ENCODE measurements at places on chromosomes 11 and 22.

GRCh38 chr11:93604008-93604660, 57.3 kb upstream of the CEP295 start:
- no peak for DNase-seq

GRCh38 chr11:95702526-95702925, 87.1 kb downstream of the FAM76B start:
- peak; percentile 53 for DNase-seq

GRCh38 chr11:61637277-61637676, 42.9 kb upstream of the DAGLA start:
- DNase-seq: no peak

DNA sequence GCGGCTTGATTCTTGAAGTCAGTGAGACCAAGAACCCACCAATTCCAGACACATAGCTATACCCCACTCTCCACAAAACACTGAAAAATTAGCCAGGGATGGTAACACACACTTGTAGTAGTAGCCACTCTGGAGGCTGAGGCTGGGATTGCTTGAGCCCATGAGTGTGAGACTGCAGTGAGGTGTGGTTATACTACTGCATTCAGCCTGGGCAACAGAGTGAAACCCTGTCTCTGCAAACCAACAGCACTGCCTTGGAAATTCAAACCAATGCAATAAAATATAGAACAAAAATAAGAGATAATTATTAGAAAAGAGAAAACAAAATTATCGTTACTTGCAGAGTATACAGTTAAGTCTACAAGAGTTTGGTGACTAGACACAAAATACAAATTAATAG, 20.2 kb upstream of the PRDM10 start:
- peak; percentile 40 for DNase-seq

DNA sequence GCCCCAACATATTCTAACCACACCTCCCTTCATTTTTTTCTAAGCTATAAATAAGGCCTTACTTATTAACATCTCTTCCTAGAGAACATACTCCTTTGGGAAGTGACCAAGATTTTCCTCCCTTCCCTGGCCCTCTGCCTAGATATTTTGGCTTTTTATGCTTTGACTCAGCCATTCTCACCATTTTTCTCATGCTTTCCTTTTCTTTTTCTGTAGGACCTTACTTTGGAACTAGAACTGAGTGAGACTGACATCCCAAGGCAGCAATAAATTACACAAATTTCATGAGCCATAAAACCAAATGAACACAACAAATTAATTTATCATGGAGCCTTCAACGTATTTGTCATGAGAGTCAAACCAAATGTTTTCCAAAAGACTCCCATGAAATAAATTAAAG, 142.7 kb upstream of the CTSC start:
- DNase-seq: peak; percentile 52

DNA sequence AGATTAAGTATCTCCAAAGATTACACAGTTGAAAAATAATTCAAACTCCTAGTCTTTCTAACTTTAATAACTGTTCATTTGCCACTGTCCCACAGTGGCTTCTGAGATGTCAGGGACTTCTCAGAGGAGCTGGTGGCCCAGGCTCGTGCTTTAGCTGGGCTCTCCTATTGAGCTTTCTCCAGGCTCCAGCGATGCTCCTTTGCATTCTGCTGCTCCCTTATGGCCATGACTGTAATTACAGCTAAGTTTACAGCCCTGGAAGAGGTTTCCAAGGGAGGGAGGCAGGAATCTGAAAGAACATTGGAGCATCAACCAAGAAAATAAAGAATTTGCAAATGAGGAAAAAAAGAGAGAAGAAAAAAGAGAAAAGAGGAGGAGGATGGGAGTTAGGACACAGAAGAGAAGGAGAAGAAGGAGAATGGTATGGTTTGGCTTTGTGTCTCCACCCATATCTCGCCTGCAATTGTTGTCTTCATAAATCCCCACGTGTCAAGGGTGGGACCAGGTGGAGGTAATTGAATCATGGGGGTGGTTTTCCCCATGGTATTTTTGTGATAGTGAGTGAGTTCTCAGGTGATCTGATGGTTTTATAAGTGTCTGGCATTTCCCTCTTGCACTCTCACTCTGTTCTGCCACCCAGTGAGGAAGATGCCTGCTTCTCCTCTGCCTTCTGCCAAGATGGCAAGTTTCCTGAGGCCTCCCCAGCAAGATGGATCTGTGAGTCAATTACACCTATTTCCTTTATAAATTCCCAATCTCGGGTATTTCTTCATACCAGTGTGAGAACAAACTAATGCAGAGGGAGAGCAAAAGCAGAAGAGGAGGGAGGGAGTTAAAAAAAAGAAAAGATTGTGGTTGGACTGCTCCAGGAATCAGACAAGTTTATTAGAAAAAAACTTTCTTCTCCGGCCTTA, 857.0 kb downstream of the KCNA4 start:
- peak; percentile 67 for DNase-seq

GRCh38 chr11:73295241-73295995, 12.7 kb upstream of the ARHGEF17 start:
- peak; percentile 78 for DNase-seq

- no peak for DNase-seq
Observed at GRCh38 chr22:42624551-42625106, 9.9 kb upstream of the POLDIP3 start.

- no peak for DNase-seq
Observed at GRCh38 chr11:108672786-108673185, 7.9 kb downstream of the DDX10 start.

- peak; percentile 96 for DNase-seq
Observed at GRCh38 chr11:119432484-119433357, 9.7 kb upstream of the THY1 start.

- no peak for DNase-seq
Observed at GRCh38 chr22:46280063-46280817, 12.4 kb downstream of the TTC38 start.

DNA sequence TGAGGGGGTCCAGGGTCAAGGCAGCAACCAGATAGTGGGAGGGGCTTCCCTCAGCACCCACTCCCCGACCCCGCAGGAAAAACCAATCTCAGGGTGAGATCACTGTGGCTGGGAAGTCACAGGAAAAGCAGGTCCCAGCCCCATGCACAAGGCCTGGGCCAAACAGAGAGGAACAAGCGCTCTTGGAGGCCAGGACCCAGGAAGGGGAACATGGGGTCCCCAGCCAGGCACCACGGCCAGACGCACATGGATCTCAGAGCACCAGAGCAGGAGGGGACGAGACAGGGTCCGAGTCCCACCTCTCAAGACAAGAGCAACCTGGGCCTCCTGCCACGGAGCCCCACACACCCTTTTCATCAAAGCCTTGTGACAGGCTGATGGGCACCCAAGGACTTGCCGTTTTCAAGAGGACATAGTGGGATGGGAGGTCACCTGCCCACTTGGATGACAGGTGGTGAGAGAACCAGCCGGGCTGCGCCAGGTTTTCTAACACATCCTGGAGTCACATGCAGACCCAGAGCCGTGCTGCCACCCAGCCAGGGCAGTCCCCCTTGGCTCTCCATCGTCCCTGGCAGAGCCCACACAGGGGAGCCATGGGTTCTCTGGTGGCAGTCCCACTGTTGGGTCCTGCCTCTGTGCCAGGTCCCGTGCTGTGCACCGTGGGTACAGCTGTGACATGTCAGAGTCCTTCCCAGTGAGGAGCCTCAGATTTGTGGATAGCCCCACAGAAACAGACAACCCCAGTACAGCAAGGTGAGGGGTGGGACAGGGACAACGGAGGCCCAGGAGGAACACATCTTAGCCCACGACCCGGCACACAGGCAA, 13.2 kb downstream of the POLR3H start:
- DNase-seq: no peak

DNA sequence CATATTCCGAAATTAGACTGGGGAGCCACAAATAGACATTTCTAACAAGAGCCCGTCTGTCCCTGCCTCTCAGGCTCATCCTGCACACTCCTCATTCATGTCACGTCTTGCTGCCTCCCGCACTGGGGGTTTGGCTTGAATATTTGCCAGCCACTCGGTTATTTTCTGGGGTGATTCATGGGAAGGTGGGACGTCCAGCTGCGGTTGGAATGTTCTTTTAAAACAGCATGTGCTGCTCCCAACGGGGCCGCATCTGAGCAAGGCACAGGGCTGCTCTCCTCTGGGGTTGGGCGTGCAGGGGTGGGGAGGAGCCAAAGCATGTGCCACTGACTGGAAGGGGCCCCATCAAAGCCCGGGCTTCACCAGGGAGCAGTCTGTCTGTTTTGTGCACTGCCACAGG, 25.9 kb upstream of the SLC5A4 start:
- peak; percentile 46 for DNase-seq

DNA sequence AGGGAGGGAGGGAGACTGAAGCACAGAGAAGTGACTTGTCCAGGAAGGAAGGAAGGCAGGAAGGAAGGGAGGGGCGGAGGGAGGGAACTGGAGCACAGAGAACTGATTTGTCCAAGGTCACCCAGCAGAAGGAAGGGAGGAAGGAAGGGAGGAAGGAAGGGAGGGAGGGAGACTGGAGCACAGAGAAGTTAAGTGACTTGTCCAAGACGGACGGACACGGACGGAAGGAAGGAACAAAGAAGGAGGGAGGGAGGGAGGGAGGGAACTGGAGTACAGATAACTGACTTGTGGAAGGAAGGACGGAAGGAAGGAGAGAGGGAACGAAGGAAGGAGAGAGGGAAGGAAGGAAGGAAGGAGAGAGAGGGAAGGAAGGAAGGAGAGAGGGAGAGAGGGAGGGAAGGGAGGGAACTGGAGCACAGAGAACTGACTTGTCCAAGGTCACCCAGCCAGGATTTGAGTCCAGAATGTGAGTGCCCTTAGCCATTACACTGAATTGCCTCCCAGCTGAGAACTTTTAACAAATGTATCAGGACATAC, 1.5 kb downstream of the SLC35F2 start:
- peak; percentile 41 for DNase-seq

GRCh38 chr11:120484722-120485121, 26.8 kb upstream of the GRIK4 start:
- DNase-seq: no peak

DNA sequence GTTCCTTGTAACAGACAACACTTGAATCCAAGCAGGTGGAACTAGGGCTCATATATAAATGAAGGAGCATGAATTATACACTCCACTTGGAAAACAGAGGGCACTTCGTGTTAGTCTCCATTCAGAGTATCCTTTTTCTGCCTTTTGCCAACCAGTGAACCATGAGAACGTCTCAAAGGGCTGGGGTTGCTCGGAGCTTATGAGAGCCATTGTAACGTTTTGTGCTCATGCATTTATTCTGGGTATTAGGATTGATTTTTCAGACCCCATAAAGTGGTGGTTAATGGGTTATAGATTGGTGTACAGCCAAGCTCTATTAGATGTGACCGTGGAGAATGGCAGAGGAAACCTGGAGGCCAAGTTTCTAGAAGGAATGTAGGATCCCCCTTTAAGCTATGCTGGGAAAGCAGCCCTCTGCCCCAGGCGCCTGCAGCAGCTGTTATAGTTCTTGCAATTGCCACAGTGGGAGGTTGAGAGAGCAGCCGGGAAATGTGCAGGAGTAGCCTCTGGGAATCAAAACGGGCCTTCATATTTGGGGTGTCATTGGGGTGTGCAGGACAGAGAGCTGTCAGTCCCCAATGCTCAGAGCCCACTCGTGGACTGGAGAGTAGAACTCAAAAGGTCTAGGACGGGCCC, 54.6 kb upstream of the ASPHD2 start:
- DNase-seq: no peak

GRCh38 chr11:99739464-99740089, 718.8 kb downstream of the CNTN5 start:
- DNase-seq: no peak

- no peak for DNase-seq
Observed at GRCh38 chr11:17897495-17897894, 115.4 kb downstream of the SERGEF start.

- no peak for DNase-seq
Observed at GRCh38 chr22:36763576-36763975, 12.3 kb downstream of the IFT27 start.

GRCh38 chr22:24976442-24977218, 24.1 kb downstream of the KIAA1671 start:
- no peak for DNase-seq

- DNase-seq: no peak
Observed at GRCh38 chr11:36354221-36355003, 58.3 kb downstream of the PRR5L start.

GRCh38 chr11:34309965-34310364, 47.8 kb downstream of the ABTB2 start:
- DNase-seq: no peak

GRCh38 chr11:30653606-30654005, 67.5 kb upstream of the MPPED2 start:
- no peak for DNase-seq

GRCh38 chr11:35787626-35788025, 125.1 kb downstream of the TRIM44 start:
- DNase-seq: no peak

GRCh38 chr11:10629411-10630002, 61.0 kb upstream of the LYVE1 start:
- DNase-seq: no peak

DNA sequence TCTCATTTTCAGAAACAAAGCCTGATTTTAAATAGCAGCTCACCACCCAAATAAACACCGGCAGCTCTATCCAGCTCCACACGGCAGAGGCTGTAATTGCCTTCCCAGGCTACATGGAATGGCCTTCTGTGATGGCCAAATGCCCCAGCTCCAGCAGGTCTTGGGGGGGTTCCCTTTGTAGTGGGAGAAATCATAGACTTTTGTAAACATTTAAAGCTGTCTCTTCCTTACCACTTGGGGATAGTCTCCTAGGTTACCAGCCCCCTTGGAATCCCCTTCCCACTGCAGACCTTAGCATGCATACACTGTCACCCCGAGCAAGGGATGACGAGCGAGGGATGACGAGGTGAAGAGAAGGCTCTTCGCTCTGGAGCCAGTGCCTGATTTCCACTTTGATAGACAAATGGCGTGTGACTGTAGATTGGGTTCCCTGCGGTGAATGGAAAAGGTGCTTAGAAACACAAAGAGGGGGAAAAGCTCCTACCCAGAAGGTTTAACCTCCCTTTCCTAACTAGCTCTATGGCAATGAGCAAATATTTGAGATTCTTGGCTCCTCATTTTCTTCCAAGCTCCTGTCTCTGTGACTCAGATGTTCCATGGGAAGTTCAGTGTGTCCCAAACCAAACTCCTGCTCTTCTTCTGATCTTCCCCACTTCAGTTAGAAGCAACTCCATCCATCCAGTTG, 108.0 kb upstream of the CADM1 start:
- no peak for DNase-seq

GRCh38 chr11:2413742-2414579, 13.4 kb downstream of the TSSC4 start:
- DNase-seq: no peak

Measured in MG63 (cell line).